ENCODE measurements at places on chromosomes 7 and 10.

- no peak overlapping the region for H3K4me3 ChIP-seq
- H3K27ac ChIP-seq = no peak overlapping the region
- no peak for DNase-seq
These were observed 388.7 kb upstream of the MGMT start for GRCh38 chr10:129078346-129078745.

DNA sequence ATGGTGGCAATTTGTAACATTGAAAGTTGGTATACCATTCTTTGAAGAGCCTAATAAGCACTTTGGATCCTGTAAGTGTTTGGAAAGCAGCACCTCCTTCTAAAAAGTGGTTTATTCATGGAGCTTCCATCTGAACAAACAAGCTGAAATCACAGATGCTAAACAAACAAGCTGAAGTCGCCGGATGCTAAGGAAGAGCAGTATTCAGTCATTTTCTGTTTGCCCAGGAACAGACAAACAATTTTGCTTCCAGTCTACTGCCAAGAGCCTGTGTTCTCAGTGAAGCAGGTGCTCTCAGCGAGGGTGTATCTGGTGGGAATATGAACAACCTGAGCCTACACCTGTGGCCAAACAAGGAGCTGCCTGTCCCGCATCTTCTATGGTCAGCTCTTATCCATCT is 6.3 kb downstream of the COL28A1 start:
- no peaks in the 10 kb centered on the region for H3K36me3 ChIP-seq
- no peak for DNase-seq
- H3K27ac ChIP-seq = no peak overlapping the region
- no peaks in the 10 kb centered on the region for H3K27me3 ChIP-seq
- H3K4me3 ChIP-seq = no peak overlapping the region

DNA sequence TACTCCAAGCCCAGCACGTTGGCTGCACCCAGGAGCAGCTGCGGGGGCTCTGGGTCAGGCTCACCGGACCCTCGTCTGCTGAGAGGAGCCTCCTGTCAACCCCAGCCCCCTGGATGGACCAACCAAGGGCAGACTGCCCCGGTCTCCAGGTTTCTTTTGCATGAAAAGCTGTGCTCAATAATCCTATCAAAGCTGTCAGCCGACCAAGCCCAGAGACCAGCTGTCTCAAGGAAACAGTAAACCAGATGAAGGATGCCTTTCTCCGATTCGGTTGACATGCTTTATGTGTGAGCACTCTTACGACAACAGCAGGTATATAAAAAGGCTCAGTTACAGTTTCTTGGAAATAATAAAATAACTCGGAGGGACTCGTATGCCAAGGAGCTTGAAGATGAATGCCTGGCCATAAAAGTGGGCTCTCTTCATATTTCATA is 71.6 kb upstream of the BAIAP2L1 start:
- no peak overlapping the region for H3K27ac ChIP-seq
- DNase-seq = no peak
- H3K27me3 ChIP-seq = no peaks in the 10 kb centered on the region
- H3K36me3 ChIP-seq = no peaks in the 10 kb centered on the region
- no peak overlapping the region for H3K4me3 ChIP-seq
- H3K4me1 ChIP-seq = no peaks in the 10 kb centered on the region

DNA sequence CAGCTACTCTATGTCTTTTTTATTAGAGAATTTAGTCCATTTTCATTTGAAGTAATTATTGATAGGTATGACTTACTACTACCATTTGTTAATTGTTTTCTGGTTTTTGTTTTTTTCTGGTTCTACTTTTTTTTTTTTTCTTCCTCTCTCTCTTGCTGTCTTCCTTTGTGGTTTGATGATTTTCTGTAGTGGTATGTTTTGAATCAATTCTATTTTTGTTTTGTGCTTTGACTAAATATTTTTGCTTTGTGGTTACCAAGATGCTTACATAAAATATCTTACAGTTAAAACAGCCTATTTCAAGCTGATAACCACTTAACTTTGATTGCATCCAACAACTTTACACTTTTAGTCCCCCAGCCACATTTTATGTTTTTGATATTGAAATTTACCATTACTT is 3.3 kb upstream of the OR2F2 start:
- no peak for DNase-seq
- no peak overlapping the region for H3K4me3 ChIP-seq
- H3K27ac ChIP-seq = no peak overlapping the region
- H3K36me3 ChIP-seq = no peaks in the 10 kb centered on the region
- H3K27me3 ChIP-seq = no peaks in the 10 kb centered on the region

DNA sequence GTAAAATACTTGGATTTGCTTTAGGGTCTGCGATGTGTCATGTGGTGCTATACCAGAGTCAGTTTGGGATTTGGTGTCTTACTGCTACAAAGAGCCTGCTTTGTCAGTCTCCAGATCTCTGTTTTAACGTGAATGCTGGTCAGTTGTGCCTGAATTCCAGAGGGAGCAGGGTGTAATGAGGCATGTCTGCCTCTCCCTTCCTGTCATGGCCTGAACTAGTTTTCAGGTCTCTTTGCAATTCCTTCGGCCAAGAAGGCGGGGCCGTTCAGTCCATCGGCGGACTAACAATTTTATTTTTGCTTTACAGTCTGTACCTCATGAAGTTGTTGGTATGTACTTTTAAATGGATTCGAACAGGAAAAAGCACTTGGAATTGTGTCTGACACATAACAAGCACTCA is 465.1 kb upstream of the ADARB2 start:
- peak; percentile 62 for DNase-seq
- no peak overlapping the region for H3K4me3 ChIP-seq
- no peak overlapping the region for H3K27ac ChIP-seq
- peaks cover 4% of the 10 kb centered on the region for H3K4me1 ChIP-seq
- H3K36me3 ChIP-seq = no peaks in the 10 kb centered on the region
- H3K27me3 ChIP-seq = no peaks in the 10 kb centered on the region
